ENCODE measurements at places on chromosomes 1 and 21. TPM values are rescaled to one million over a fixed set of nuclear protein-coding genes. Genes with fewer than 3 reads are reported as not detected.

Gene ATP1A2
- not detected for total RNA-seq

Gene ADGRB2
- 0.65 TPM for total RNA-seq

Gene USP21
- 10.2 TPM for total RNA-seq

Gene RHD
- not detected for total RNA-seq

Gene DNASE2B
- not detected for total RNA-seq

Gene COL16A1
- total RNA-seq: 5.2 TPM

Gene INKA2
- 0.58 TPM for total RNA-seq

Gene ADAM30
- total RNA-seq: not detected

Gene UMODL1
- not detected for total RNA-seq

Gene STYXL2
- total RNA-seq: not detected

Gene TSTD1
- total RNA-seq: 148 TPM

Gene LRRC53
- not detected for total RNA-seq

Gene OR2L3
- total RNA-seq: not detected

Gene COL9A2
- total RNA-seq: 6.7 TPM

Gene KCNA3
- total RNA-seq: not detected

Gene CFAP45
- 0.46 TPM for total RNA-seq

Gene TP53BP2
- total RNA-seq: 37.9 TPM

Gene KRTAP12-2
- not detected for total RNA-seq

Gene NECAP2
- 131 TPM for total RNA-seq

Gene MX1
- 25.0 TPM for total RNA-seq

Gene TAS1R1
- not detected for total RNA-seq

- no peak for DNase-seq
Observed at GRCh38 chr1:9384751-9385245, 92.1 kb downstream of the SPSB1 start.

- no peak for DNase-seq
Observed at GRCh38 chr1:55815745-55816455, 600.7 kb upstream of the USP24 start.

DNA sequence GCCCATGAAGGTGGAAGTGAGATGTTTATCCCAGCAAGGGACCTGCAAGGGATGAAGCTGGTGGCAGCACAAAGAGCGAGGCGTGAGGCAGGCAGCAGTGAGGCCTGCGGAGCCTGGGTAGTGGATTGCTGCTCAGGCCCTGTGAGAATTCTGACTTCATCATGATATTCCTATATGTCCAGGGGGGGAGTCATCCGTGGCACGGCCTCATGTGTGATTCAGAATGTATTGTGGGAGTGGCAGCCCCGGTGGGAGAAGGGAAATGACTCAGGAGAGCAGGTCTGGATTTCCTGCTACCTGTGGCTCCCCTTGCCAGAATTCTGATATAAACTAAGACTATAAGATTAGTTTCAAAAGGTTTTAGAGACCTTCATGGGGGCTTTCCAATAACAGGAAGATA lies 240.9 kb downstream of the CAMTA1 start:
- DNase-seq: no peak

GRCh38 chr1:228081144-228081543 lies 1.4 kb upstream of the ARF1 start:
- DNase-seq: no peak

DNA sequence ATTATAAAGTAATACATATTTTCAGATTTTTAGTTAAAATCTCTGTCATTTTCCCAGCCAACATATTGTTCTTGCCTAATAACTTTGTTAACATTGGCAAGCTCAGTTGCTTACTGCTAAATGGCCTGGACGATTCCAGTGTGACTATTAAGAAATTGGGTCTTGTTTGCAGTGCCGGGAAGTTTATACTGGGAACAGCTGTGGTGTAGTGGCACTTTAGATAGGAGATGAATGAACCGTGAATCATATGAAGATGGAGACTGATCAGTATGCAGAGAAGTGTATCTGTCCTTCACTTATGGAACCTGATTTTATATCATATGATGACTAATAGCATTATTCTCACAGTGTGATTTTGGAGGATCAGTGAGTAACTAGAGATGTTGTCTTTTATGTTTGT lies 3.3 kb downstream of the CHRM3 start:
- DNase-seq: no peak

DNA sequence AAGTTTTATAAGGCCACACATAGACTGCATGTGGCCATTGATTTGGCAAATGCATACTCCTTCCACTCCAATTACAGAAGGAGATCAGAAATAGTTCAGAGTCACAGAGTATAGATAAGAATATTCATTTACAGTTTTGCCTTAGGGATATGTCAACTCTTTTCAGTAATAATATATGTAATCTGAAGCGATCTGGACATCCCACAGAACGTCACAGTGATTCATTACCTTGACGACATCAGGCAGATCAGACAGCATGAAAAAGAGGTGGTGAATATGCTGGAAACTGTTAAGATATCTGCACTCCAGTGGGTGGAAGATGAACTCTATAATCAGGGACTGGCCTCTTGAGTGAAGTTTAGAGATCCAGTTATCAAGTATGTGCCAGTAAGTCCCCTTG lies 240.4 kb downstream of the DPYD start:
- DNase-seq: no peak

DNA sequence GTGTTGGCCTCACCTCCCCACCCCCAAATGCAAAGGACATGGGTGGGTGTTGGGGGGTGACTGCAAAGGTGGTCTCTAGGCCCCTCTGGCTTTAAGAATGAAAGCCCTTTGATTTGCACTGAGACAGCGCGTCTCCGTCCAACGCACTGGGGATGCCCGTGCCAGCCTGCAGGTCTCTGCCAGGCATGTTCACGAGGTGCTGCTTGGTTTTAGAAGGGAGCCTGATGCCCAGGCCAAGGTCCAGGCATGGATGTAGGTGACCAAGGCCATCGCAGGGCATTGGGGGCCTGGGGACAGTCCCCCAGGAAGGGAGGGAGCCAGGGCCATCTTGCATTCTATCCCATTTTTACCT lies 363.6 kb upstream of the VAMP3 start:
- no peak for DNase-seq

- no peak for DNase-seq
Observed at GRCh38 chr1:55826381-55827080, 611.4 kb upstream of the USP24 start.

- DNase-seq: no peak
Observed at GRCh38 chr1:165928075-165928731, 100.8 kb downstream of the UCK2 start.

DNA sequence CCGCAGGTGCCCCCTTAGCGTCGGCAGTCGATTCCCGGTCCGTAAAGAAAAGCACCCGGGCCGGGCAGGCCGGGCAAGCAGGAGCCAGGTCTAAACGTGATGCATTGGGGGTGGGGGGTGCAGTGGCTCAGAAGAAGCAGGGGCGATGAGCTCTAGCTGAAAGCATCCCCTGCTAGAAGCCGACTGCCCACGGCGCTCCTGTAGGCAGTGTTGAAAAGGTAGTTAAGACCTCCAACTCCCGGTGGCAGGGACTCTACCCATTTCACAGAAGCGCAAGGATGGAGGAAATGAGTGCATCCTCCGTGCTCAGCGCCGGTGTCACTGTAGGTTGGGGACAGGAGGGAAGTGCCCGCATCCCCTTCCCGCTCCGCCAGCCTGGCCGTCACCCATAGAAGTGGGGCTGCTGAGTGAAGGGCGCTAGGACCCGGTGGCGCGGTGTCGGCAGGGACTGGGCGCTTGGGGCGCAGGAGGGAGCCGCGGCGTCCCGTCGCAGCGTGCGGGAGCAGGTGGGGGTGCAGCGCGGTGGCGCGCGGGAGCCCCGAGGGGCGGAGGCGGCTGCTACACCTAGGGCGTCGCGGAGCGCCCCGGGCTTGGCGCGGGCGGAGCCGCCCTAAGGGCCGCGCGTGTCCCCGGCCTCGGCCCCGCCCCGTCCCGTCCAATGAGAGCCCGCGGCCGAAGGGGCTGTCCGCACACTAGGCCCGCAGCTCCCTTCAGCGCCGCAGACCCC lies at the start of gene WNT2B:
Gene WNT2B, plus strand, starts transcription at position 688 of the 727 bp plus-strand sequence. CDS start 298 bp downstream, outside the sequence.
- DNase-seq: no peak

GRCh38 chr1:8431784-8432183 lies 113.9 kb downstream of the SLC45A1 start:
- no peak for DNase-seq

GRCh38 chr1:197884173-197884572 lies 18.3 kb upstream of the C1orf53 start:
- no peak for DNase-seq

DNA sequence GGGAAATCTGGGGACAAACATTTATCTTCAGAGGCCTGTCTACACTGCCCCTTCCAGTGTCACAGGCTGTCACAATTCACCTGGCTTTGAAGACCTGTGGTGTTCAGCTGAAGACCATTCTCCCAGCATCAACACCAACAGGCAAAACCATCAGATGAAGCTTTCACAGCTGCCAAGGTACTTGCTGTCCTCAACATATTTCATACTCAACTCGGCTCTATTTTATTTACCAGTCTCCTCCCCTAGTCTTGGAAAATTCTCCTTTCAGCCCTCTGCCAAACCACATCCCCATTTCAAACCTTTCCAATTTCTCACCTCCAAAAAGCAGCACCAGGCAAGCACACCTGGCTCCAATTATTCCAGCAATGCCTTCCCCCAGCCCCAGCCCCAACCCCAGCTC lies 108.8 kb downstream of the TGFBR3 start:
- DNase-seq: no peak

GRCh38 chr1:156660752-156661112 lies 16.5 kb downstream of the NES start:
- DNase-seq: no peak

DNA sequence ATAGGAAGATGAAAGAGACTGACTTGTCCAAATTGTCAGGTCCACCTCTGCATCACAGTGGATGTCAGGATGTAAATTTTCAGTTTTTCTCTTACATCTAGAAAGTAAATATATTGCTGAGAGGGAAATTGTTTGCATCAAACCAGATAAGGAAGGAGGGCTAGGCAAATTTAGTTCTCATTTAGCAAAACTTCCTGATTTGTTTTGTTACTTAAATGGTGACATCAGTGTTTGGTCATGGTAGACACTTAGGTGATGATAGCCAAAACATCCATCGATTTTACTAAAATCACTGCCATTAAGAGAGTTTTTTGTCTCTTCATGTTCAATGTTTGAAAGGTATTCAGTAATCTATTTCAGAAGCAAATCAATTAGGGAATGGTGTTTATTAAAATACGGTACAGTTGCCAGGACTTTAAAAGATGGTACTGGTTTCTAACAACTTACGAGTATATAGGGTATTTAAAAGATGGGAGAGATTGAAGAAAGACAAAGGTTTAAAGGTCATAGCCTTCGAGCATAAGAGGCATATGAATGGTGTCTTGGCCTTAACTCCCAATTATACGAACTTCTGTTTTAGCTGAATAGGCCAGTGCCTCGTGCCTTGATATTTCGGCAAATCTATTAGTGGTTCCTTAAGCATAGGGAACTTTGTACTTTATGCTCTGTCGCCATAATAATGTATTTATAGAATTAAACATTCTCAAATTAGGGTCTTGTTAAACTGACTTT lies 3.0 kb downstream of the IER5 start:
- DNase-seq: no peak

DNA sequence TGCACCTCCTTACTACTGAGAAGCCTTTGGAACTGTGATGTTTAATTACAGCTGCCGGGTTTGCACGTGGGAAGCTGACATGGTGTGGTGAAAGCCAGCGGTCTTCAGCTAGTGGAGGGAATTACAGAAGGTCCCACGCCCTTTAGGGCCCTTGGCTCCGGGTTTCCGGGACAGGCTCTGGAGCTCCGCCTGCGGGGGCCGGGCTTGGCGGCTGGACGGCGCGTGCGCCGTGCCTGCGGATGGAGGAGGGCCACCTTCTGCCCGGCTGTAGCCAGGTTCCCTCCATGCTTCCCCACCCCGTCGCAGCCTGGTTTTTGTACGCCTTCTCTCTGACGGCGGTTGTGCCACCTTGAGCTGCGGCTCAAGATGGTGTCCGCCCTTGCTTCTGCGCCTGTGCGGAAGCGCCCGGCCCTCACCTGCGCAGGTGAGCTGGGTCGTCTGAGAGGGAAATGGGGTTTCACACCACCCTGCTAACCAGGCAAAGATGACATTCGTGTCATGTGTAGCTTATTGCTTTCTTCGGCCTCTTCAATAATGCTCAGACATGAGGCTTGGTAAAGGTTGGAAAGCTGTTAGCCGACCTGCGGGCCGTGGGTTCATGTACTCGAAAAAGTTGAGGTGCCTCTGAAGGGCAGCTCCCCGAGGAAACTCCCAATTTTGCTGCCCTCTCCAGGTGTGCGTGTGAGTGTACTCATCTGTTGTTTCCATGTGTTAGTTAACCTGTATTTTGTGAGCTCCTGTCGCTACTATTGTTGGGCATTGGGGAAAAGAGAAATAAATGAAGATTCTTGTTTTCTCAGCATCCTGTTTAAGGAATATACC lies 36.6 kb upstream of the OPRD1 start:
- DNase-seq: no peak

GRCh38 chr1:54582566-54583306 lies 34.7 kb downstream of the ACOT11 start:
- DNase-seq: no peak

DNA sequence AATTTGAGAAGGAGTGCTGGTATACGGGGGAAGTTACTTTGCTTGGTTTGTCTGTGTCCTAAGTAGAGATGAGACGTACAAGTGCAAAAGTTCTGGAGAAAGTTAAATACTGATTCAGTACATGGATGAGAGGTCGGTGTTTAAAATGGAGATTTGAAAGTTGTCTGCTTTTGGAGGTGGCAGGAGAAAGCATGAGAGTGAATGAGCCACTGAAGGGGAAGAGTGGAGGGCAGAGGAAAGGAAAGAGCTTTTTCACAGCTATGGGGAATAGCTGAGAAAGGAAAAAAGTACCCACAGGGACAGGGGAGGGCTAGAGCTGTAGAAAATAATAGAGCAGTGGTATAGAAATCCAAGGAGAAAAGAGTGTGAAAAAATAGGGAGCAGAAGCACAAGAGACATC lies 18.1 kb upstream of the CGN start:
- DNase-seq: no peak

- no peak for DNase-seq
Observed at GRCh38 chr1:94020764-94021579, 100.0 kb downstream of the ABCA4 start.

- DNase-seq: no peak
Observed at GRCh38 chr1:156648951-156649350, 7.0 kb downstream of the BCAN start.

- no peak for DNase-seq
Observed at GRCh38 chr1:220093361-220094015, 444 bp upstream of the IARS2 start.

- no peak for DNase-seq
Observed at GRCh38 chr1:83959824-83960498, 39.0 kb downstream of the TTLL7 start.

DNA sequence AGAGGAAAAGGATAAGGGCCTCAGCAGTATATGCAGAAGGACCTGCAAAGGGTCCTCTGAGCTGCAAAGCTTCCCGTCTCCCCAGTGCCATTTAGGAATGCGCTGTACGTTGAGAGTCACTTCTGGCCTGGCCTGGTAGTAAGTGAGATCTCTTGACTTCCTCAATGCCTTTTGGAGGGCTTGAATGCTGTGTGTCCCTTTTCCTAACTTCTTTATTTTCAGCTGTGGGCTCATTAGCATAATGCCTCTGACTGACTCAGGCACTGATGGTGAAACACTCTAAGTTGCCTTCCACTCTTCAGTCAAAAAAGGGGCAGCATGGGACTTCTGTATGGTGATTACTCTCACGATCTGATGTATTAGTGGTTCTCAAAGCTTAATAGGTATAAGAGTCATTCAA lies 49.9 kb downstream of the XCL1 start:
- no peak for DNase-seq

- DNase-seq: no peak
Observed at GRCh38 chr1:168734946-168735345, 5.9 kb upstream of the DPT start.

Data from epithelial cell of proximal tubule (primary cell).